ENCODE measurements at places on chromosomes 3 and 15.
A peak's percentile ranks its signal among the peaks of the same experiment; 100 is the strongest.

- peaks cover 10% of the 10 kb centered on the region for H3K4me1 ChIP-seq
- no peak for DNase-seq
- H3K27ac ChIP-seq: no peak overlapping the region
- H3K4me3 ChIP-seq: no peak overlapping the region
- no peaks in the 10 kb centered on the region for H3K27me3 ChIP-seq
- H3K36me3 ChIP-seq: no peaks in the 10 kb centered on the region
Observed at GRCh38 chr3:194100856-194101390, 35.0 kb upstream of the HES1 start.

- no peak overlapping the region for H3K27ac ChIP-seq
- H3K4me3 ChIP-seq: no peak overlapping the region
- no peak for DNase-seq
- H3K4me1 ChIP-seq: peaks cover 73% of the 10 kb centered on the region
- peaks cover 6% of the 10 kb centered on the region for H3K27me3 ChIP-seq
- H3K36me3 ChIP-seq: no peaks in the 10 kb centered on the region
Observed at GRCh38 chr3:138438896-138439295, 4.5 kb downstream of the ESYT3 start.

GRCh38 chr3:103406320-103406850, 971.6 kb downstream of the ZPLD1 start:
- no peak overlapping the region for H3K27ac ChIP-seq
- DNase-seq: no peak
- H3K36me3 ChIP-seq: no peaks in the 10 kb centered on the region

DNA sequence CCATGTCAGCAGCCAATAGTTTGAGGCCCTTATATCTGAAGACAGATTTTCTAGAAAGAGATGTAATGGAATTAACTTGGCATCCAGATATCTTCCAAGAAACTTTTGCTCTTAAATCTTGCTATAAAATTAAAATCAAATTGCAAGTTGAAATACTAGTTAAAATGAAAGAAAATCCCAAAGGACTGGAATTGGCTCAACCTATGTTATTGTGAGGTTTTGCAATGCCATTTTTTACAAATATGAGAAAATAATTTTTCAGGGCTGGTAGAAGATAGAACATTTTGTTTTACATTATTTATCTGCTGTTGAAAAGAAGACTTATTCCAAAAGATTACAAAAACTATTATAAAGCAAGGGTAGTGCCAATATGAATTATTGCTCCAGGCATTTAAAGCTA, 92.2 kb upstream of the AGTR1 start:
- H3K4me1 ChIP-seq: peaks cover 41% of the 10 kb centered on the region
- no peak for DNase-seq
- H3K36me3 ChIP-seq: no peaks in the 10 kb centered on the region
- H3K4me3 ChIP-seq: no peak overlapping the region

GRCh38 chr15:75902129-75902557, 1.5 kb upstream of the FBXO22 start:
- H3K27me3 ChIP-seq: no peaks in the 10 kb centered on the region
- no peaks in the 10 kb centered on the region for H3K36me3 ChIP-seq
- no peak for DNase-seq
- H3K4me1 ChIP-seq: peaks cover 16% of the 10 kb centered on the region

- DNase-seq: no peak
- no peaks in the 10 kb centered on the region for H3K27me3 ChIP-seq
- peaks cover 39% of the 10 kb centered on the region for H3K4me1 ChIP-seq
- H3K4me3 ChIP-seq: no peak overlapping the region
- H3K36me3 ChIP-seq: no peaks in the 10 kb centered on the region
Observed at GRCh38 chr3:99761415-99762165, 56.1 kb upstream of the CMSS1 start.

- no peaks in the 10 kb centered on the region for H3K27me3 ChIP-seq
- H3K27ac ChIP-seq: no peak overlapping the region
Observed at GRCh38 chr15:94135486-94136147, 95.7 kb upstream of the MCTP2 start.

DNA sequence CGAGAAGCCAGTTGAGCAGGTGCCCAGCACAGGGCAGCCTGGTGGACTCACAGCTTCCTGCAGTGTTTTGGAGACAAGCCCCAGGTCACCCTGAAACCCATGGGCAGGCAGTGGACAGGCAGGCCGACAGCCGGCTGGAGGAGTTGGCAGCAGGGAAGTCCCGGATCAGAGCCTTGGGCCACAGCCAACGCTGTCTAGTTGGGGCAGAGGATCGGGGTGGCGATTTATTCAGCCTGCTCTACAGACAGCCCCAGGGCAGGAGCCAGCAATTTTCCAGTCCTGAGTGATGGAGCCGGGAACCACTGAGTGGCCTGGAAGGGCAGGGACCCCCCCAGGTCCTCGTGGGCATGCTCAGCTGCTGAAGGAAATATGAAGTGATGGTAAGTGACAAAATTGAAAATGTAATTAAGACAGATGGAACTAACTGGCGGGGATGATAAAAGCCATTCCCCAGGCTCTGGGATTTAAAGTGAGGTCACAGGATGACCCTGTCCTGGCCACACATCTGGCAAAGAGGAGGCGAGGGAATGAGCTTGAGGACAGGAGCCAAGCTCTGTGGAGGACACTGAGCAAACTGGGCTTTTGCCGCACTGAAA, 34.4 kb upstream of the TBC1D21 start:
- no peak overlapping the region for H3K4me3 ChIP-seq
- H3K36me3 ChIP-seq: no peaks in the 10 kb centered on the region
- DNase-seq: peak; percentile 70

GRCh38 chr3:67526246-67526645, 128.2 kb downstream of the SUCLG2 start:
- no peak overlapping the region for H3K4me3 ChIP-seq
- no peak for DNase-seq
- no peaks in the 10 kb centered on the region for H3K27me3 ChIP-seq
- peaks cover 5% of the 10 kb centered on the region for H3K4me1 ChIP-seq
- no peak overlapping the region for H3K27ac ChIP-seq

DNA sequence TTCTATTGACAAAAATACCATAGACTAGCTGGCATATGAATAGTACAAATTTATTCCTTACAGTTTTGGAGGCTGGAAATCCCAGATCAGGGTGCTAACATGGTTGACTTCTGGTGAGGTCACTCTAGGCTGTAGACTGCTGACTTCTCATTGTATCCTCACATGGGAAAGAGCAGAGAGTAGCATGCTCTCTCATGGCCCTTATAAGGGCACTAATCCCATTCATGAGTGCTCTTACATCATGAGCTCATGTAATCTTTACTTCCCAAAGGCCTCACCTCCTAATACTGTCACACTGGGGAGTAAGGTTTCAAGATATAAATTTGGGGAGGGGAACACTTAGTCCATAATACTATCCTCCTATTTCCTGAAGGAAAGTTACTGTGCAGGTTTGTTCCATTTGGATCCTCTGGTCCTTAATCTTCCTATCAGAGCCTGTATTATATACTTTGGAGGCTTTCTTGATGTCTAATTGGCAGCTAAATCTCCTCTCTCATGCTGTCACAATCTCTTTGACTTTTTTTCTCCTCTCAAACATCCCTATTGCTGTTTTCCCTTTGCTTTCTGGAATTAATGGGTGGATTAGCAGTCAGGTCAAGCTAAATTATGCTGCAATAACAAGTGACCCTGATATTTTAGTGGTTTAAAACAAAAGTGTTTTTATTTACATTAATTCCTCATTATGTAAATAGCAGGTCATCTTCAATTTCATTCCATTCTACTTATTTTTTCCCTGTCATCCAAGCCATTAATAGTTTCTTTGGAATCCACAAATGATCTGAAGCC, 23.1 kb upstream of the LEKR1 start:
- no peaks in the 10 kb centered on the region for H3K27me3 ChIP-seq
- DNase-seq: no peak
- H3K4me1 ChIP-seq: no peaks in the 10 kb centered on the region
- no peak overlapping the region for H3K4me3 ChIP-seq
- H3K27ac ChIP-seq: no peak overlapping the region
- H3K36me3 ChIP-seq: no peaks in the 10 kb centered on the region

DNA sequence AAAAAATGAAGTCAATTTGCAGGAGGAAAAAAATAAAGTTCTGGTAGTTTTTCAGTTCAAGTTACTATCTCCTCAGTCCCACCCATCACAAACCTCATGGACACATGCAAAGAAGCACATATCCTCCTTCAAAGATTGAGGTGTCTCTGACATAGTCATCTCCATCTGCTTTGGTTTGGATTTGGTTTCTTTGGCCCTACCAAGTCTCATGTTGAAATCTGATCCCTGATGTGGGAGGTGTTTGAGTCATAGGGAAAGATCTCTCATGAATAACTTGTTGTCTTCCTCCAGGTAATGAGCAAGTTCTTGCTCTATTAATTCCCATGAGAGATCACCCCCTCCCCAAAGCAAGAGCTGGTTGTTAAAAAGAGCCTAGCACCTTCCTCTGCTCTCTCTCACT, 446.8 kb downstream of the IGSF11 start:
- H3K4me1 ChIP-seq: no peaks in the 10 kb centered on the region
- no peak overlapping the region for H3K27ac ChIP-seq
- no peak overlapping the region for H3K4me3 ChIP-seq

DNA sequence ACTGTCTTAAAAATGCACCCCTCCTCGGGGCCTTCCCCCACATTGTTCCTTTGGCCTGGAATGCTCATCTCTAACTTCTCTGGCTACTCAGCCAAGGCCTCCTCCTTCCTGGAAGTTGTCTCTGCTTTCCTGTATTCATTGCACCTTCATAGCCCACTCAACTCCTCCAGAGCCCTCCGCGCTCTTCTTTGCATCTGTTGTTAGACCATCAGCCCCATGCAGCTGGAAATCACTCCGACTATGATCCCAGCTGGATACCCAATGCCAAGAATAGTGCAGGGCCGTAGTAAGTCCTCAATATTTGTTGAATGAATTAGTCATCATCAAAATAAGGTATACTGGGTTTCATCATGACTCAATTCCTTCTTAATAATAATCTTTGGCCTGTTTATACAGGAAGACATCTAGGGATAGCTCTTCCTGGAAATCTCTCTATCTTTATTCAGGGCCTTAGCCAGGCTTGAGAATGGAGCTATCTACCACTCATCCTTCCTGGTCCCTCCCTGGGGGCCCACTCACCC, 112.7 kb downstream of the SYNPR start:
- no peak for DNase-seq
- no peaks in the 10 kb centered on the region for H3K27me3 ChIP-seq
- no peaks in the 10 kb centered on the region for H3K4me1 ChIP-seq
- no peak overlapping the region for H3K4me3 ChIP-seq
- H3K36me3 ChIP-seq: no peaks in the 10 kb centered on the region

GRCh38 chr3:182533394-182533793, 259.9 kb upstream of the ATP11B start:
- no peaks in the 10 kb centered on the region for H3K27me3 ChIP-seq
- no peaks in the 10 kb centered on the region for H3K4me1 ChIP-seq
- no peaks in the 10 kb centered on the region for H3K36me3 ChIP-seq
- no peak overlapping the region for H3K4me3 ChIP-seq
- no peak overlapping the region for H3K27ac ChIP-seq
- DNase-seq: no peak

DNA sequence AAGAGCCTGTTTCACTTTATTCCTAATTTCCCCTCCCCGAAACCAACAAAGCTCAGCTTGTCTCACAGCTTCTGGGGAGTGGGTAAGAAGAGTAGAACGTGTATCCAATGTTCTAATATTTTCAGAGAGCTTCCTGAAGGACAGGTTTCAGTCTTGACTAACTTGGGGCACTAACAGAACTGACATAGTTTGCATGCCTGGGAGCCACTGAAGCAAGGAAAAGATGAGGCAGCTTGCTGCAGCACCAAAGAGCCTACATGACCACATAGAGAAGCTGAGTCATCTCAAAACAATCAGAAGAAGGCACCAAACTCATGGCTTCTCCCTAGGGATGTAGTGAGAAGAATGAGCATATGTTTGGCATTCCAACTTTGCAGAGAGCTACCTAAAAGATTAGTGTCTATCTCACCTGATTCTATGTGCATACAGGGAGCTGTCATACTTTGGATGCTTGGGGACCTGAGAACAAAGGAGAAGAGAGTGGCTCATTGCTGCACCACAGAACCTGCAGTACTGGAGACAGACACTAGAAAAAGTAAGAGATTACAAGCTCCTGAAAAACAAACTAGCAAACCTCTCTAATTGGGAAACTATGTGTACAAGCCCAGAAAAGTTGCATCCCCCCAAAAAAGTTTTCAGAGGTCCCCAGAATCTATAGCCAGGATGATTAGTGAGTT, 86.9 kb downstream of the DCLK3 start:
- no peak for DNase-seq
- H3K27me3 ChIP-seq: no peaks in the 10 kb centered on the region
- H3K36me3 ChIP-seq: no peaks in the 10 kb centered on the region
- no peak overlapping the region for H3K27ac ChIP-seq
- peaks cover 6% of the 10 kb centered on the region for H3K4me1 ChIP-seq
- H3K4me3 ChIP-seq: no peak overlapping the region

DNA sequence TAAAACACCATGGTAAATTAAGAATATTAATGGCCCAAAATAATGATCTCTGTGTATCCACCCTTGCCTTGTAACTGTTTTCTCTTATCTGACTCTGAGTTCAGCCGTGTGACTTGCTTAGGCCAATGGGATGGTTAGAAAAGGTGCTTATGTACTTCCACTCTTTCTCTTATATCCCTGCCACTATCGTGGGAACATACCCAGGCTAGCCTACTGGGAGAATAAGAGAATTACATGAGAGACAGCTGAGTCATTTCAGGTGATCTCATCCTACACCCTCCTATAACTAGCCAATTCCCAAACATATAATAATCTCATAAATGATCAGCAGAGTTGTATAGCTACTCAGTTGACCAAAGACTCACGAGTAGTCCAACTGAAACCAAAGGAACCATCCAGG, 98.3 kb upstream of the ABI3BP start:
- peaks cover 13% of the 10 kb centered on the region for H3K4me1 ChIP-seq
- H3K36me3 ChIP-seq: no peaks in the 10 kb centered on the region
- DNase-seq: no peak
- no peak overlapping the region for H3K27ac ChIP-seq
- H3K4me3 ChIP-seq: no peak overlapping the region

GRCh38 chr15:38080651-38081275, 146.3 kb downstream of the TMCO5A start:
- H3K36me3 ChIP-seq: no peaks in the 10 kb centered on the region
- no peaks in the 10 kb centered on the region for H3K4me1 ChIP-seq
- H3K27me3 ChIP-seq: no peaks in the 10 kb centered on the region
- no peak overlapping the region for H3K4me3 ChIP-seq
- DNase-seq: no peak

GRCh38 chr15:20271647-20272046, 270.0 kb downstream of the GOLGA6L6 start:
- DNase-seq: no peak
- H3K27ac ChIP-seq: no peak overlapping the region
- H3K4me1 ChIP-seq: no peaks in the 10 kb centered on the region
- H3K36me3 ChIP-seq: no peaks in the 10 kb centered on the region
- no peaks in the 10 kb centered on the region for H3K27me3 ChIP-seq

DNA sequence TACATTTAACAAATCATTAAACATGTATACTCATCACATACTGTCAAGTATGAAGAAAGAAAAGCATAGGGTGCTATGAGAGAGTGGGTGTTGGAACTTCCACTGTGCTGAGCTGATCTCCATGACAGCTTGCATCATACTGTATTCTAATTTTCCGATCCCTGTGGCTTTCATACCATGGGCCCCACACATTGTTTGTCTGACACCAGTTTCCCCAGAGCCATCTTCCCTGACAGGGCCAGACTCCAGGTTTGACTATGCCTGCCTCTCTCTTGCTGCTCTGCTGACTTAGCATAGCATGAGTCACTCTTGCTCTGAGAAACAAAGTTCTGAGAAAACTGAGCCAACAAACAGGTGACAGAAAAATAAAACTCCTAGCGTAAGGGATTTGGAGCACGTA, 37.0 kb upstream of the CASR start:
- H3K4me1 ChIP-seq: no peaks in the 10 kb centered on the region
- no peak overlapping the region for H3K4me3 ChIP-seq
- H3K27ac ChIP-seq: no peak overlapping the region
- H3K27me3 ChIP-seq: no peaks in the 10 kb centered on the region
- no peak for DNase-seq
- no peaks in the 10 kb centered on the region for H3K36me3 ChIP-seq

Data from sigmoid colon (tissue), 7 donors.